ENCODE measurements at places on chromosomes 1 and 21. TPM values are rescaled to one million over a fixed set of nuclear protein-coding genes. Genes with fewer than 3 reads are reported as not detected.

Gene NUDT4B
- total RNA-seq, result not detected

- DNase-seq, result no peak
Measured at GRCh38 chr1:84277343-84278059, 24.0 kb upstream of the SAMD13 start.

GRCh38 chr1:95832370-95832769, 598.4 kb downstream of the RWDD3 start:
- no peak for DNase-seq

DNA sequence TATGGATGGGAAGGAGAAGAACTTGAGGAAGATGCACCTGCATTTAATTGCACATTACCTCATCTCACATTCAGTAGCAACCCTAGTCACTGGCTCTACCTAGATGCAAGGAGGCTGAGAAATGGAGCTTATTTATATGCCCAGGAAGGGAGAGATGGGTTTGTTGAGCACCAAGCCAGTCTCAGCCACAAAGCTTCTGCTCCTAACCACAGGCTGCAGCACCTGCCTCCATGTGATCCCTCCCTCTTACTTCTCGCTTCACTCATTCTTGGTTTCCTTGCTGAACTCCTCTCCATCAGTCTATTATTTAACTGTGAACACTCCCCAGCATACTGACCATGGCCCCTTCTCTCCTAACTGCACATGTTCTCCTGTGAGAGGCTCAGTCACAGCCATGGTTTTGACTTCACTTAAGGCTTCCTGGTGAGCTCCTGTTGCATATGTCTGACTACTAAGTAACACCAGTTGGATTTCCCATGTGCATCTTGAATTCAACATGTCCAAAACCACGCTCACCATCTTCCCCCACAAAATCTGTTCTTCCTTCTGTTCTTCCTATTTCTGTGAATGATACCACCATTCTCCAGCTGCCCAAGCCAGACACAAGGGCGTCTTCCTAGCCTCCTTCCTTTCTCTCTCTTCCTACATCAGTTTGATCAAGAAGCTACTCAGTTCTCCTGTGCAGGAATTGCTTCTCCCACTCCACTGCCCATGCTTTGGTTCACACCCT, 139.8 kb downstream of the AK5 start:
- DNase-seq, result no peak

DNA sequence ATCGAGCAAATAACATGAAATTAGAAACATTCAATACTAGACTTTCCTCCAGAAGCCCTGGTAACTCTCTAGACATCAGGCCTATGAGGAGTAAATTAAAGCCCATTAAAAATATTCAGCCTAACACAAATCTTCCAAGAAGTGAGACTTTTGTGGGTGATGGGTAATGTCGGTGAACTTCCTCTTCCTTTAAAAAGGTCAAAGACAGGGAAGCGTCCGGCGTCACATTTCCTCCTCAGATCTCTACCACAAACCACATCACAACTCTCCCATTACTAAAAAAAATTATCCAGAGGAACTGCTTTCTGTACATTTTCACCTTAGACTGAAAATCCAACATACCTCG, 1.4 kb downstream of the EIF4G3 start:
- DNase-seq, result no peak

DNA sequence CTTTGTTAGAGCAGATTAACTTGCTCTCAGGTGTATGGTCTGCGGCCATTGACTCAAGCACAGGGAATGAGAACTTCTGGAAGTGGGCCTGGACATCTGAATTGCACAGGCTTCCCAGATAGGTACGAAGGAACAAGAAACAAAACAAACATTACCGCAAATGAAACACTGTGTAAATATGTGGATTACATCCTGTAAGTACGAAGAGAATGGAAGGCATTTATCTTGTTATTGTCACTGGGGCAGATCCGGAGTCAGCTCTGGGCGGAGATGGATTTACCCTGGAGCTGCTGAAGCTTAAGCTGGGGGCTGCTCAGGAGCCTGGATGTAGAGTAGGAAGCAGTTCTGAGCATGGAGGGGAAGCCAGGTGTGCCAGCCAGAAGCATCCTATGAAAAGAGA, 6.8 kb downstream of the HES2 start:
- no peak for DNase-seq

DNA sequence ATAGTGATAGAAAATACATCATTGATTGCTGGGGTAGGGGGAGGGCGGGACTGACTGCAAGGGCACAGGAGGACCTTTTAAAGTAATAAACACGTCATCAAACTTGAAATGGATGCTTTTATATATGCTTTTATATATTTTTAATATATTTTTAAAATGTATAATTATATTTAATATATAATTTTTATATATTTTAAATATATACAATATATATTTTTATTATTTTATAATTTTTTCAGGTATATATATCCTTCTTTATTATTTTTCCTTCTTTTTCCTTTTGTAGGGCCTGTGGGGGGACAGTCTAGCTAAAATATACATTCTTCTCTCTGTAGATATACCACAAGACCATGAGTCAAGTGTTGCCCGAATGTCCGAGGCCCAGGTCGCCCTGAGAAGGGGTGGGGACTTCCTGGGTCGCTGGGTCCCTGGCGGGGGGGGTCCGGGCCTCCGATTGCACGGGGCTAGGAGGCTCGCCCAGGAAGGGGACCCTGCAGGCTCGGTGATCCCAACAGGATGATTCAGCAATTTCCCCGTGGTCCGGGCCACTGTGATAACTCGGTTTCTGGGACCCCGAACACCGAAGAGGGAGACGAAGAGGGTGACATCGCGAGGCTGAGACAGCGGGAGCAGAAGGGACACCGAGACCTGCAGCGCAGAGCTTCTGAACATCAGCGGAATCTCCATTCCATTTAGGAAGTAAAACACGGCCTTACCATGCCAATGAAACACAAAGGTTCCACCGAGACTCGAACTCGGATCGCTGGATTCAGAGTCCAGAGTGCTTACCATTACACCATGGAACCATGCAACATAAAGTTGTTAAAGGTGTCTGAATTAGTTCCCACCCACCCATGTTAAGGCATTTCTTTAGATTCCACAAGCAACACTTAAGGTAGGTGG, 112.5 kb upstream of the NBPF11 start:
- peak; percentile 18 for DNase-seq

DNA sequence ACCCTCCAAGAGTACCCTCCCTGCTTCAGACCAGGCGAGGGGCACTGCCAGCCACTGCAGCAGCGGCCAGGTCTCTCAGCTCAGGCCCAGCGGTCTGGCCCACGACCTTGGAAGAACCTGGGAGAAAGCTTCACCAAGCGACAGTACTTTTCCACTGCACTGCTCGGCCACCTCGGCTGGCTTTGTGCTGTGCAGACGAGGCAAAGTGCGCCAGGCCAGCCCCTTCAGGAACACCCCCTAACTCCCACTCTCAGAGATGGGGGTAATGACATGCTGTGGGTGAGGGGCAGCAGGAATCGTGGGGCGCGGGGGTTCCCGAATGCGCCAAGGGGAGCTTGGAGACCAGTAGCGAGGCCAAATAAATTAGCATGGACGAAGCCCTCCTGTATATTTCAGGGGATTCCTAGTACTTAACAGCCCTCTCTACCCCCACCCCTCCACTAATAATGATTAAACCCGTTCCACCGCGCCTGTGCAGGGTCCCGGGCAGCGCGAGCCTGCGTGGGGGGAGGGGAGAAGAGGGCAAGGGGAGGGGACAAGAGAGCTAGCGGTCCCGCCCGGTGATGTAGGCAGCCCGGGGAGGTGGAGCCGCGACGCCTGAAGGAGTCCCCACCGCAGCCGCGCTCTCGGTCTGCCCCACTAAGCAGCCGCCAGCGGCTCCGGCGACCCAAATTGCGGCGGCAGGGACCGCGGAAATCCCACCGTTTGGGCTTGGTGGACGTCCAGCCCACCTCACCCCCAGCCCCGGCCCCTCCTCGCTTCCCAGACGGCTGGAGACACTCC, at the start of gene FAM43B:
TSS of gene FAM43B (plus strand) at position 629 of the 783 bp plus-strand sequence. CDS start 401 bp downstream, outside the sequence.
- peak; percentile 55 for DNase-seq

GRCh38 chr1:146021622-146022402, at the start of gene HJV:
Gene HJV (minus strand): TSS chr1:146021735. CDS start chr1:146020231, 1,504 bp downstream.
- peak; percentile 53 for DNase-seq

Gene KISS1
- not detected for total RNA-seq

Gene LAPTM5
- total RNA-seq, result not detected

Data from A673 (cell line).